ENCODE measurements at places on chromosomes 5 and 9.

GRCh38 chr5:134435560-134435959 is 23.9 kb upstream of the CDKN2AIPNL start:
- DNase-seq: no peak

DNA sequence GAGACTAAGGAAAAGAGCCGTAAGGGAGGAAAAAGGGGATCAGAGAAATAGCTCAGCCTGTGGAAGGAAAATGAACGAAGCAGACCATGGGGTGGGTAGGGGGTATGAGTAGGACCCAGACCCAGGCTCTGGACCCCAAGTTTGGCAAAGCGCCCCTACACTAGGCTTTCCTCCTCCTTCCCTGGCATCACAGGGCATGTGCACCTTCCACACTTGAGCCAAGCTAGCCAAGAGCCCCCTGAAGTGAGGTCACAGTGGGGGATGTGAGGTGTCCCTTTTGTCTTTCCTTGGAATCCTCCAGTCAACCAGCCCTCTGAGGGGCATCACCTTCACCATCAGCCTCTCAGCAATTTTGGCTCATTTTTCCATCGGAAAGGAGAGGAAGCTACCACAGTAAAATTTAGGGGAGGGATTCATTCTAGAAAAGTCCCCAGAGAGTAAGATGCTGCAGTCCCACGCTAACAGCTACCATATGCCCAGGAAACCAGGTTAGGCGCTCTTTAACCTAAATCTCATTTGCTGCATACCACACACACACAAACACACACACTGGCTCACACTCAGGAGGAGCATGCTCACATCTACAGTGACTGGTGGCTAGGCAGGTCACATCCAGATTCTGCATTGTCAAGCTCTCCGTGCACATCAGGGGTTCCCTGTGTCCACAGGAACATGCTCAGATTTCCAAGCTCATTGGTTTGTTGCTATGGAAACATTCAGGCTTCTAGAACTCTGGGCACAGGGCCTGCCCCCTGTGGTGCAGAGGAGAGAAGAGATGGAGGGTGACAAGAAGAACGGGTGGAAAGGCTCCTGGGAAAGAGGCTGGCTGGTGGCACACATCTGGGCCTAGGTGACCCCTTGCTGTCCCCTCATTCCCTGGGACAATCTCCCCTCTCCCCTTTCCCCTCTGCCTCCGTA is 9.9 kb downstream of the REEP2 start:
- no peak for DNase-seq

DNA sequence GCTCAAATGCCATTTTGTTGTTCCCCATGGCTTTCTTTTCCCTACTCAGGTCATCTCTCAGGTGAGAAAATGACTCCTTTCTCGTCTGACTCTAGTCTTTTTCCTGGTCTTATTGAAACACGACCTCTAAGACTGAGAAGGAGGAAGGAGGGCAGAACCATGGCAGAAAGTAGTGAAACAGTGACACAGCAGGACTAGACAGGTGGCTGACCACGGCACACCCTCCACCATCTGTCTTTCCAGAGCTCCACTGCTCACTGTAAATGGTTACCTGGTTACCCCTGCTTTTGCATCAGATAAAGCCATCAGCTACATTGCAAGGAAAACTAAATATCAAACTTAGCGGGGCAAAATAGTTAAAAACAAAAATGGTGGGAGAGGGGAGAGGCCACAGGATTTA is 30.9 kb downstream of the NR4A3 start:
- DNase-seq: no peak

DNA sequence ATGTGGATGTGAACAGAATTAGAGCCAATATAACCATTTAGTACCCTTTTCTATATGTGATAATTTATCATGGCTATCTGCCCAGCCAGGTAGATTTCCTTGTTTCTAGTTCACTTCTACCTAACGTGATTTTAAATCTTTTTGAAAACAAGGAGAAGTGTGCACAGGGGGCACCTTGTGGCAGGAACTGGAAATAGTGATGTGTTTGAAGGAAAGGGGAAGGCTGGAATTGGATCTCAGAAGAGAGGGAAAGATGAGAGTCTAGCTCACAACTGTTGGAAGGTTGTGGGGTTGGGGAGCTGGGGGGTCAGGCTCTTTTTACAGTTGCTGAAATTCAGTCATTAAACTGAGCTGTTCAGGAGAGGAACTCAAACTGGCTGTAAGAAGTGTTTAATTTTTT is 219.5 kb downstream of the KCTD16 start:
- no peak for DNase-seq

DNA sequence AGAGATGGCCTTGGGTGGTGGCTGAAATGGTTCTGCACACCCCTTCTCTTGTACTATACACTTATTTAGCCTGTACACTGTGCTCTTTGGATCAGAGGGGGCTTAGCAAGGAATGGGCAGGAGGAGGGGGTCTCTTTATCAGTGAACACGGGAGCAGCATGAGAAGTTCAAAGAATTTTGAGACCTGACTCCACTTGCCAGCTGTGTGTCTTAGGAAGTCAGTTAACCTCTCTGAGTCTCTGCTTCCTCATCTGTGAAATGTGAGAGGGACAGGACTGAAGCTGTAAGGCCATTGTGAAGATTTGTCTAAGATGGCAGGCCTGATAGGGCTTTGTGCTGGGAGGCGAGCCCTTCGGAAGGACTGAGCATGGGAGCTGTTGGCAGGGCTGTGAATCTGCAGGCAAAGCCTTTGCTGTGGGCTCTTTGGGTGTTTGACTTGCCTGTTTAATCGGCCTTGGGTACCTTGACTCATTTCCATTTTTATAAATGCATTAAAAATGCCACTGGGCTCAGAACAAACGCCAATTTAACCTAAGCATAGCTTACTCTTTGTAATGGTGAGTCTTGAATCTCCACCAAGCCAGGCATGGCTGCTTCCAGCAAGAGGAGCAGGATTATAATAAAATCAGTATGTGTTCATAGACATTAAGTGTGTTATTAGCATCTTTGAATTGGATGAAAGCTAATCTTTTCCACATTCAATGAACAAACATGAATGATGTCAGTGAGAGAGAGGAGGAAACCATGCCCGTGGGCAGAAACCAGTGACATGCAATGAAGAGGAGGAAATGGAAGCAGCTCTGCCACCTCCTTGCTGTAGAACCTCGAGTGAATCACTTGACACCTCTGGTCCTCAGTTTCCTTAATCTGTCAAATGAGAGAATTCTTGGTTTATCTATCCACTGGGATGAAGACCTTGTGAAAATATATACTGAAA is 89.4 kb downstream of the MACROH2A1 start:
- peak; percentile 53 for DNase-seq

GRCh38 chr9:114282104-114282485 is 40.8 kb upstream of the ORM1 start:
- no peak for DNase-seq

Data from activated naive CD4-positive, alpha-beta T cell treated with anti-CD3 and anti-CD28 coated beads, Interleukin-2, amount 10 ng/mL, durations not matched to agents 7 days and 5 days (primary cell).